ENCODE measurements at places on chromosomes 7 and 10.

GRCh38 chr7:20298486-20298901, 32.2 kb upstream of the ITGB8 start:
- no peak for DNase-seq

DNA sequence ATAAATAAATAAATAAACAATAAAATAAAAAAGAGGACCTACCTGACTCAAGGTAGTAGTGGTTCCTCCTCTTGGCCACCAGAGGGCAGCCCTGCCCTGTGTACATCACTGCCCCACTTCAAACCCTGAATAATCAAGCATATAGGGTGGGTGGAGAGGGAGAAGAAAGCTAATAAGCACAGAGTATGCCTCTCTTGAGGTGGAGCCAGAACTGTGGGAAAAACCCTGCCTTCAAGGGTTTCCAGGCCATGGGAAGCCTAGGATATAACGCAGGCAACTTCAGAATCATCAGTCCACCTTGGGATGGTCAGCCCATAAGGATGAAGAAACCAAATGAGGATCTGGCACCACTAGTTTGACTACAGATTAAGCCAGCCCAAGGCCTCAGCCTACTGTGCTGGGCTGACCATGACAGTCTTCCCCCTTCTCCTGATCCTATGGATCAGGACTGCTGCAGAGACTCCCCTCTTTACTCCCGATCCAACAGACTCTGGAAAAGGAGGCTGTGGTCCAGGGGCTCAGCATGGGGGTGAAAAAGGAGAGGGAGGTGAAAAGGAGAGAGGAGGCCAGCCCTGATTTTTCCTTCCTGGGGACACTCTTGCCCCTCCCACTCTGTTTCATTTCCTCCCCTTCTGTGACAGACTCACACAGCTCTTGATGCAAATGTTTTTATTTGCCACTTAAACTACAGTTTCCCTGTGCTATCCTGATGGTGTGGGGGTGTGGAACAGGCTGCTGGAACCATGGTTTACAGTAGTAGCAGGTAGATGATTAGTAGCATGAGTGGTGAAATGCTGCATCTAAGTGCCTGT, 10.1 kb downstream of the AVPI1 start:
- DNase-seq, result peak; percentile 38

DNA sequence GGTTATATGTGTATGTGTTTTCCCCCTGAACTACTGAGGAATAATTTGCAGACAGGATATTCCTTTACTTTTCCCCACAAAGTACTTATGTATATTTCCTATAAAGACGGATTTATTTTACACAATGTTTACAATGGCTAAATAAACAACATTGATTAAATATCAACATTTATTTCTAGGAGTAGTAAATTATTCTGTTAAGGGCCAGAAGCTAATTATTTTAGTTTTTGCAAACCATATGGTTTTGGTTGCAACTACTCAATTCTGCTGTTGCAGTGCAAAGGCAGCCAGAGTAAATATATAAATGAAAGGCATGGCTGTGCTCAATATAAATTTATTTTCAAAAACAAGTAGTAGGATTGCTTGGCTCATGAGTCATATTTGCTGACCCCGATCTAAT, 907.1 kb upstream of the MBL2 start:
- no peak for DNase-seq

GRCh38 chr7:106623853-106624252, 37.1 kb downstream of the CCDC71L start:
- no peak for DNase-seq

GRCh38 chr7:128591705-128592104, 80.4 kb upstream of the GARIN1A start:
- no peak for DNase-seq

- no peak for DNase-seq
Observed at GRCh38 chr10:75860009-75860408, 428.6 kb downstream of the LRMDA start.

GRCh38 chr7:36045326-36045725, 107.7 kb upstream of the EEPD1 start:
- DNase-seq, result no peak

- no peak for DNase-seq
Observed at GRCh38 chr7:139908792-139909191, 79.7 kb downstream of the TBXAS1 start.

DNA sequence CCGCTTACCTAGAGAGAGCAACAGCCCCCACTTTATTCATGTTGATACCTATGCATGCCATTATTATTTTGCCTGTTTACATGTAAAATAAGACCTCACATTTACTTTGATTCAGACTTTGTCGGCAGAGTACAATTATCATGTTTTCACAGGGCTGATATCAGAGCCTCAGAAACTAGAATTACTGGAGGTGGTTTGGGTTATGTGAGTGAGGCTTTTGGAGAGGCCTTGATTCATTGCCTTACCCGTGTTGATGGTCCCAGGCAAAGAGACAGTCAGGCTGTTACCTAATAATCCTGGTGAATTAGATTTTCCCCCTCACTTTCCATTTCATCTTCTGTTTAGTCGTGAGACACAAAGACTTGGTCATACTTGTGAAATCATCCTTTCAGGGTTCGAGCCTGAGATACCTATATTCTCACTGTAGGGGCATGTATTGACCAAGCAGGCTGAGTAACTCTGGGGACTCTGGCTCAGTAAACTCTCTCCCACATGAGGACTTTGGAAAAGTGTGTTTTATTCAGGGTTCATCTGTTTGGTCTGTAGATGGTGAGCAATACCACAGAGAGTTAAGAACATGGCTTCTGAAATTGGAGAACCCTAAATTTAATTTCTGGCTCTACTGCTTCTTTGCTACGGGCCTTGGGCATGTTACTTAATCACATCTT, 150.9 kb downstream of the CELF2 start:
- no peak for DNase-seq

- no peak for DNase-seq
Observed at GRCh38 chr7:149787428-149788299, 14.3 kb upstream of the ZNF467 start.

DNA sequence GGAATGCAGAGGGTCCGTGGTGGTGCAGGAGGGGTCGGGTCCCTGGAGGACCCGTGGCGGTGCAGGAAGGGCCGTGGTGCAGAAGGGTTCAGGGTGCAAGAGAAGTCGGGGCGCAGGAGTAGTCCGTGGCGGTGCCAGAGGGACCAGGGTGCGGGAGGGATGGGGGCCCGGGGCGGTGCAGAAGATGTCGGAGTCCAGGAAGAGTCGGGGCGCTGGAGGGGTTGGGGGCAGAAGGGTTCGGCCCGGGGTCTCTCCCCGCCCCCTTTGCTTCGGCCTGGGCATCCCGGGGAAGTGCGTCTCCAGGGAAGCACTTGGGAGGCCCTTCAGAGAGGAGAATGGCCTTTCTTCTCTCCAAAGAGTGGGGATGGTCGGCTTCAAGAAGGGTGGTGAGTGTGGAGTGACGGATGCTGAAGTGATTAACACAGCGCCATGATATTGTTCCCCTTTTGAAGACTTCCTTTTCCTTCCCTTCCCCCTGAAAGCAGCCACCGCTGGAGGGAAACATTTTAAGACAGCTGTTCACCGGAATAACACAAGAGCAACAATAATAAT, 997 bp downstream of the WDR37 start:
- no peak for DNase-seq

DNA sequence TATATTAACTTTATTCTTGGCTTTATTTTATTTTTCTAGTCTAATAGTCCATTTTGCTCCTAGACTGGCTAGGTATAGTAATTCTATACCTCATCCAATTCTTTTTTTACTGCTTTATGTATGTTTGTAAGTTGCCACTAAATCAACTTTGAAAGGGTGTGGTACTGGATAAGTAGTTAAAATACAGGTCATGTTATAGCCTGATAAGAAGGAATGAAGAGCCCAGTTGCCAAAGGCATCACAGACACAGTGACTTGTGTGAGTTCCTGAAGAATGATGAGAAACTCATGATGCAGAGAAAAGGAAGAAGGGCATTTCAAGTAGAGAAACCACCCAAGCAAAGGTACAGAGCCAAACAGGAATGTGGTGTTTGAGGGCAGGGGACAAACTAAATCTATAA, 27.3 kb downstream of the NAPEPLD start:
- no peak for DNase-seq

GRCh38 chr7:148754912-148755311, 56.2 kb downstream of the CUL1 start:
- no peak for DNase-seq

DNA sequence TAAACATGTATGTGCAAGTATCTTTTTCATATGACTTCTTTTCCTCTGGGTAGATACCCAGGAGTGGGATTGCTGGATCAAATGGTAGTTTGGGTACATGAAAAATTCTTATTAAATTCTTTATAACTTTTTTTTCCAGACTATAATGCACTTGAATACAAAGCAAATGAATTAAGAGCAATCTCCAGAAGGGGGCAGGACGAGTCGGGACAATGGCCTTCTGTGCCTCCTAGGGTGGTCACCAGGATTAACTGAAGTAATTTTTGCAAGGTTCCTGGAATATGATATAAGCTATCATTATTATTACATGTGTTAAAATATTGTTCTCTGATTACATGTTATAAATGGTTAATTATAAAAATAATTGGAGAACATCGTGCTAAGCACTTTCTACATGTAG, 127.2 kb downstream of the PPP1R17 start:
- DNase-seq, result no peak

GRCh38 chr7:26688388-26688787, 176.0 kb downstream of the SKAP2 start:
- no peak for DNase-seq

GRCh38 chr7:86665669-86666068, 22.0 kb downstream of the GRM3 start:
- DNase-seq, result no peak

GRCh38 chr10:101189461-101190401, 39.5 kb downstream of the LBX1 start:
- no peak for DNase-seq

- DNase-seq, result no peak
Observed at GRCh38 chr7:150745086-150745485, 7.9 kb downstream of the GIMAP5 start.

- DNase-seq, result no peak
Observed at GRCh38 chr10:46326971-46327370, 40.2 kb downstream of the ANTXRL start.

- no peak for DNase-seq
Observed at GRCh38 chr10:122291739-122292138, 20.6 kb downstream of the BTBD16 start.

DNA sequence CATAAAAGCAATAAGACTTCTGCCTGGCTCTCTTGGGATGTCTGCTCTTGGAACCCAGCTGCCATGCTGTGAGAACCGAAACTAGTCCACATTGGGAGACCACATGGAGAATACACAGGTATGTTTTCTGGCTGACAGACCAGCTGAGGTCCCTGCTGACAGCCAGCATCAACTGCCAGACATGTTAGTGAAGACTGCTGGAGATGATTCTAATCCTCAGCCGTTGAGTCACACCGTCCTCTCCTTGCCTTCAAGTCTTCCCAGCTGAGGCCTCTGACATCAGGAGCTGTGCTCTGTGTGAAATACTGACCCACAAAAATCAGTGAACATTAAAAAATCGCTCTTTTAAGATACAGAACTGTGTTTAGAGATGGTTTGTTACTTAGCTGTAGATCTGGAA, 36.9 kb upstream of the AGR2 start:
- DNase-seq, result no peak

GRCh38 chr10:22959950-22960349, 32.1 kb downstream of the ARMC3 start:
- no peak for DNase-seq

DNA sequence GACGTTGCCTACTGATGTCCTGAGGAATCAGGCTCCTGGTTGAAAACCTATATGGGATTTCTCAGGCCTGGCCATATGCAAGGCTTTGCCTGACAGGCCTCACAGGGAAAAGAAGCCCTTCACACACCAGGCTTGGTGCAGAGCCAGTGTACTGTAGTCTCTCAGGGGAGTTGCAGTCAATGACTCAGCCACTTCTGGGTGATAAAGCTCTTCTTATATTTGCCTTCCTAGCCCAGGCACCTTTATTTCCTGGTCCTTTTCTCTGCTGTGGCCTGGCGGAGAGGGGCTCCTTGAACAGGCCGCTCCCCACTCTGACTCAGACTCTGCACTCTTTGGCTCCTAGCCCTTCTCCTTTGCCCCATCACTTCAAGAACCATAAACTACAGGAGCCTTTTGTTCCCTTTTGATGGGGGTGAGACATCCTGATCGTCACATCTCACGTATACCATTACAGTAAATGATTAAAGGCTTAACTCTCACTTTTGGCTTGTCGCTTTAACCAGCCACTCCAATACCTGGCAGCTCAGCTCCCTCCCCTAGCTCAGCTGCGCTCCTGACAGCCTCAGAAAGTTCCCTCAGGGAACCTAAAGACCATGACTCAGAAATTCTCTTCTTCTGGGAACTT, 33.5 kb downstream of the DPY19L1 start:
- peak; percentile 67 for DNase-seq

DNA sequence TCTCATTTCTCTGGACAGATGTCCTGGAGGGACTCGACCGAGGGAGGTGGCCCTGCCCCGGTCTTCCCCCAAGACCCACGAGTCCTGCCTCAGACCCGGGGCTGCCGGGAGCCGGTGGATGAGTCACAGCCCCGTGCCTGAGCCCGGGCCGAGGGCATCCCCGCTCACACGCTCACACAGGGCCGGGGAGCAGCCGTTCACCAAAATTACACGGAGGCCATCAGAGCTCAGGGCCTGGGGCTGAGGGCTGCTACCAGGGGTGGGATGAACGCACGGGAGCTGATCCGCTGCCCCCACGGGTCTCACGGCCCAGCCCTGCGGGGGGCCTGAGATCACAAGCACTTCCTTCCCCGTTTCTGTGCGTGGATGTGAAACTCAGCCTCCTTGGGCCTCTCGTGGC, 17.5 kb downstream of the FAM20C start:
- no peak for DNase-seq

- DNase-seq, result no peak
Observed at GRCh38 chr7:235576-236395, 43.4 kb downstream of the FAM20C start.

DNA sequence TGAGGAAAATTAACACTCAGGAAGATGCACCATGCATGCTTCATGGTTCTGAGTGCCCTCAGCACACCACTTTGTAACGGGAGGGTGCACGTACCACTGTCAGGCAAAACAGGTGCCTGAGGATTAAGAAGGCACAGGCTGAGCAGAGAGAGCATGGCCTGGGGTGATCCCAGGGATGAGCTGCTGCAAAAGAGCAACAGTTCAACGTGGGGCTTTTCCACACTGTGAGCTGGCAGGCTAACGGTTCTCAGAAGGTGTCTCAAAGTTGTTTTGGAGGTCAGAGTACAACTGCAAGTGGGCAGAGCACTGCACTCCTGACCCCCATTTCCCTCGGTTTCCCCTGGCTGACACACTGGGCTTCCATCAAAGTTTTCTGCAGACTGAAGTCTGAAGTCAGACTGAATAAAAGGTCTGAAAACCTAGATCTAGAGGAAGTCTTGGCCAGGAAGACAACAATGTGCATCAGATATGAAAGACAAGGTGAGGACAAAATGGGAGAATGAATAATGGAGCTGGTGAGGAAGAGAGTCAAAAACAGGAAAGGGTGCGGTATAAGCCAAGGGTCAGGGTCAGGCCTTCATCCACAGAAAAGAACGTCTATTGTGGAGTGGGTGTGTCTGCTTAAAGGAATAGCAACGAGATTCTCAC, 20.5 kb downstream of the ZNF438 start:
- no peak for DNase-seq

DNA sequence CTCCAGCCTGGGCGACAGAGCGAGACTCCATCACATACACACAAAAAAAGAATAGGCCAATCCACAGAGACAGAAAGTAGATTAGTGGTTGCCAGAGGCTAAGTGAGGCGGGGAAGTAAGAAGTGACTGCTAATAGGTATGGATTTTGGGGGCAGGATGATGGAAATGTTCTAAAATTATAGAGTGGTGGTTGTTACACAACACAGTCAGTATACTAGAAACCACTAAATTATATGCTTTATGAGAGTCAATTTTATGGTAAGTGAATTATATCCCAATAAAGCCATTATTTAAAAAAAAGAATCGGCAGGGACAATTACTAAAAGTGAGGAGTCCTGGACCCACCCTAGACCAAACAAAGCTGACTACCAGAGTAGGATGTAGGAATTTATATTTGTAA, 24.3 kb downstream of the DENND2A start:
- DNase-seq, result no peak

Data from SHP77 treated with DMSO at 0.1 percent for 48 hours (cell line).